Spinal cord (tissue), 10 donors: ENCODE measurements at places on chromosomes 7 and 10.

DNA sequence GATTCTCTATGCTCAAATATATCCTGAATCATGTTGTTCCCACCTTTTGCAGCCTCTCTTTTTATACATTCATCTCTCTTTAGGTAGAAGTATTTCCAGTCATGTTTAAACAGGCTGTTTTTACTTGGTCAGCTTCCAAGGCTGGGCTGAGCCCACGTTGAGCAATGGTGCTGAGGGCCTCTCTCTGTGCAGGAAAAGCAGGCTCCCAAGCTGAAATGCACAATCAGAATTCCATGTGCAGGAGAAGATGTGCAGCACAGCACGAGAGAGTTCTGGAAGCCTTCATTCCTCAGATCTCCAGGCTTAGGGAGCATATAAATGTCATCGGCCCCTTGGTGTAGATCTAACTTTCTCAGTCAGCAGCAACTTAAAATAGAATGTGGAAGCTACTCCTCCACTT is 588.5 kb downstream of the TNS3 start:
- DNase-seq, result no peak

DNA sequence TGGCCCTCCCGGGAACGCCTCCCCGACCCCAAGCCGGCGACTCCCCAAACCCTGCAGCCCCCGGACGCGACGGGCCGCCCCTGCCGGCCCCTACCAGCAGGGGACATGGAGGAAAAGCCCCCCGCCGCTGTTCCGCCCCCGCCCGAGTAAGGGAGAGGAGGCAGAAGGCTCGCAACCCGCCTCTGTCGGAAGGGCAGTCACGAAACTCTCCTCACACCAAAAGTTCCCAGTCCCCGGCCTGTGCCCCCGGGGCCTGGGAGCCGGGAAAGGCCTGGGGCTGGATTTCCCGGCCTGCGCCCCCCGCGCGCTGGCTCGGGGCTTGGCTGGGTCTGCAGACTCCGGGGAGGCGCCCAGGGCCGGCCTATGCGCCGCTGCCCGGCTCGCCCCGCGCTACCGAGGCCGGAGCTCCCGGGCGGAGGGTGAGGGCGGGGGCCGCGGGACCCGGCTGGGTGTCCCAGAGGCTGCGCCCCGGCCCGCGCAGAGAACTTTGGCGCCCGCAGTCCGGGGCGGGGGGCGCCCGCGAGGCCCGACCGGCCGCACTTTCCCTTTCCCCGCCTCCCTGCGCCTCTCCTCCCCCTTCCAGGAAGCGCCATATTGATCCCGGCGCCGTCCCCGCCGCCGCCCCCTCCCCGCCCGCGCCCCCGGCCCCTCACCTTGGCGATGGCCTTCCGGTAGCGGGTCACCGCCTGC is 728 bp downstream of the PARD3 start:
- peak; percentile 81 for DNase-seq

GRCh38 chr10:74645692-74646091 is 180.7 kb upstream of the KAT6B start:
- DNase-seq, result no peak

DNA sequence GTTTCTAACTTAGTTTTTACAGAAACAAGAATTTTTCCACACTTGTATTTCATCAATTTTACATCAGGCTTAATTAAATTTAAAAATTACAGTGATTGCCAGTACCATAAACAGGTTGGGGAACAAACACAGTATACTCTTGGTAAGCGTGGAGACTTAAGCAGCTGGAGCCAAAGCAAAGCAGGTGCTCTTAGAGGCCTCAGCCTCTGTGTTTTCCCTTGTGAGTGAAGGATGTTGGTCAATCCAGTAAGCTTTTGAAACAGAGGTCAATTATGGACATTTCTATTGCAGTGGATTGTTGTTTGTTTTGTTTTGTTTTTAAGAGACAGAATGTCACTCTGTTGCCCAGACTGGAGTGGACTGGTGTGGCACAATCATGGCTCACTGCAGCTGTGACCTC is 100.6 kb upstream of the CELF2 start:
- DNase-seq, result no peak

- DNase-seq, result no peak
Measured at GRCh38 chr10:132439025-132439388, 42.0 kb downstream of the PWWP2B start.

- no peak for DNase-seq
Measured at GRCh38 chr10:27912231-27912630, 86.6 kb downstream of the ODAD2 start.

- peak; percentile 83 for DNase-seq
Measured at GRCh38 chr7:153381275-153382040, 621.9 kb downstream of the ACTR3B start.

GRCh38 chr10:19944911-19945663 is 128.9 kb downstream of the PLXDC2 start:
- DNase-seq, result no peak

GRCh38 chr10:131259535-131259934 is 52.0 kb downstream of the TCERG1L start:
- DNase-seq, result no peak

GRCh38 chr7:41169317-41169716 is 533.6 kb downstream of the INHBA start:
- DNase-seq, result no peak

GRCh38 chr7:15158141-15158810 is 255.7 kb upstream of the DGKB start:
- peak; percentile 13 for DNase-seq

- no peak for DNase-seq
Measured at GRCh38 chr10:62005687-62006086, 104.2 kb downstream of the ARID5B start.

DNA sequence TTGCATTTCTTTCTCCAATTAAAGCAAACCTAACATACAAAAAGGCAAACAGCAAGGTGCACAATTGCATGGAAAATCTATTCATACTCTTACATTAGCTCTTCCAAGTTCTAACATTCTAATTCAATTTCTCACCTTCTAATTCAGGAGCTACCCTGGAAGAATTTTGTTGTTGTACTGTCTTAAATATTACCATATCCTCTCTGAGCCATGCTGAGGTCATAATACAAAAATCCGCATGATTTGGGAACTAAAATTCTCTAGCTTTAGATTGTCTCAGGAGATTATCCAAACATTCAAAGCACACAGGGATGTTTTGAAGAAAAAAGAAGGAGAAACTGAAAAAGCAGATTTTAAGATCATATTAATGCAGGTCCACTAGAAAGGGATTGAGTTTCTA is 229.9 kb downstream of the KIAA1217 start:
- no peak for DNase-seq

- DNase-seq, result no peak
Measured at GRCh38 chr7:27143023-27143949, at the start of gene HOXA5. HOXA5 (minus strand) TSS chr7:27143681; CDS start chr7:27143607, 74 bp downstream.

DNA sequence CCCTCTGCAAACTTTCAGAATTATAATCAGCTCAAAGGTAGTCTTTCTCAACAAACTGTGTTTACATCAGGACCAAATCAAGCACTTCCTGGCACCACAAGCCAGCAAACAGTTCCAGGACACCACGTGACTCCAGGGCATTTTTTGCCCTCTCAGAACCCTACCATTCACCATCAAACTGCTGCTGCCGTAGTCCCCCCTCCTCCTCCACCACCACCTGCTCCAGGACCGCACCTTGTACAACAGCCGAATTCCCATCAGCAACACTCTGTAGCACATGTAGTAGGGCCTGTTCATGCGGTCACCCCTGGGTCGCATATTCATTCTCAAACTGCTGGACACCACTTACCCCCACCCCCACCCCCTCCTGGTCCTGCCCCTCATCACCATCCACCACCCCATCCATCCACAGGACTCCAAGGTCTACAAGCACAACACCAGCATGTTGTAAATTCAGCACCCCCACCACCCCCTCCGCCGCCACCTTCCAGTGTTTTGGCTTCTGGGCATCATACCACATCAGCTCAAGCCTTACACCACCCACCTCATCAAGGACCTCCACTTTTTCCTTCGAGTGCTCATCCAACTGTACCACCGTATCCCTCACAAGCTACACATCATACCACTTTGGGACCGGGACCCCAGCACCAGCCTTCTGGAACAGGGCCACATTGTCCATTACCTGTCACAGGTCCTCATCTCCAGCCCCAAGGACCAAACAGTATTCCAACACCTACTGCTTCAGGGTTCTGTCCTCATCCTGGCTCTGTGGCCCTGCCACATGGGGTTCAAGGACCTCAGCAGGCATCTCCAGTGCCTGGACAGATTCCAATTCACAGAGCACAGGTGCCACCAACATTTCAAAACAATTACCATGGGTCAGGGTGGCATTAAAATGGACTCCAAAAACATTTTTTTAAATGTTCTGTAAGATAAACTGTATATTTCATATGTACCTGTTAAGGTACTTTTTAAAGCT is 98.7 kb downstream of the KMT2E start:
- no peak for DNase-seq

DNA sequence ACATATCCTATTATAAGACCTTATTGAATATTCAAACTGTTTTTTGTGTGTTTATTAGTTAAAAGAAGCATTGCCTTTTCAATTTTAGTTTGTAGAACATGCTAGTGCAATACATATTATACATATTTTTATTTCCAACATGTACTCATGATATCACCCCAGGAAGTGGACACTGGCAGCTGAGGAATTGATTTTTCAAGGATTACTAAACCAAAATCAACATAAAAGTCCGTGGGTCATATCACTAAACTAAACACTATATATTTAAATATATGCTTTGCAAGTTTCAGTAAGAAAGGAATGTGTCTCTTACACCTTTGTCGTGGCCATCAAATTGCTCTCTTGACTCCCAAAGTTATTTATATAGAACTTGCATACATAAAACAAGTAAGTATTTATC is 185.2 kb downstream of the AGMO start:
- DNase-seq, result no peak
